ENCODE measurements at places on chromosomes 2 and 18.

GRCh38 chr2:235034265-235035118 lies 82.7 kb downstream of the SH3BP4 start:
- DNase-seq, result no peak

- DNase-seq, result no peak
Observed at GRCh38 chr2:27805180-27805579, 33.7 kb downstream of the MRPL33 start.

DNA sequence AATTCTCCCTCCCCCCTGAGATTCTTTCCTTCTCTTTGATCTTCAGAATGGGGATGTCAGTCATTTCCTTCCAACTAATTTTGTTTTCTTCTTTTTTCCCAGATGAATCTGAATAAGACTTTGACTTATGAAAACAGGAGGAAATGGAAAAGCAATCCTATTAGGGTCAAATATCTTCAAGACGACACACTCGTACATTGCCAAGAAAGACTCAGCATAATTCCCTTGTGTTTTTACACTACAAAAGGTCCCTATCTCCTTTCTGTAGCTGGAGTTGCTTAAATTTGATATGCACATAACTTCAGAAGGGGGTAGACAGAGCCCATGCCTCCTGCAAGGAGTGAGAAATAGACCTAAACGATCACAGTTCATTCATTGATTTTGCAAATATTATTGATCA lies 230.3 kb upstream of the RBBP8 start:
- no peak for DNase-seq

DNA sequence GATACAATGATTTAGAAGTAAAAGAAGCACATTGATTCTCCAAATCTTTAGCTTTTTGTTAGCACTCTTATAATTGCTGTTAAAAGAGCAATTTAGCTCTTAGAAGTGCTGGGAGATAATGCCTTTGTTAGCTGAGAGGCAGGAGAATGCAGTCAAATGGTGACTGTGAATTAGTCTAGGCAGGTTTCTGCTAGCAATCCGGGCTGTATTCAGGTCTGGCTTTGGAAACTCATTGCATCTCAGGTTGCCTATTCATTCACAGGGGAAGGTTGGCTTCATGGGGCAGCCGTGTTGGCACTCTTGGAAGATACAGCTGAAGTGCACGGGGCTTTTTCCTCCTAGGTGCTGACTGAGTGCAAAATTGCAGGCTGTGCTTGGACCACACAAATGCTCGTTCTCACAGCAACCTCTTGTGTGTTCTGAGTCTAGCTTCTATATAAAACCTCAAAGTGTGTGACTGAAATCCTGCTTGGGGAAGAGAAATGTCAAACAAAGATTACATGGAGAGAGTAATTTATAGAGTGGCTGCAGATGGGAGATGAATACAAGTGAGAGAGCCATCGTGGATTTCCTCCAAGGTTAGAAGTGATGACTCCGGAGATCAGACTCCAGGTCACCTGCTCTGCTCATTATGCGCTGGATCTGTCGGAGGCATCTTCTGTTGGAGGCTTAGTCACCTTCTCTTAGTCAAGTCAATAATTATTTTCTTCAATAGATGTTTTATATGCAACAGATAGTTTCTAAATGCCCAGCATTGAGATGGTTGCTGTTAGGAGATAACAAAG lies 167.8 kb downstream of the PMAIP1 start:
- no peak for DNase-seq

GRCh38 chr2:26299471-26300101 lies 46.4 kb upstream of the SELENOI start:
- peak; percentile 25 for DNase-seq

DNA sequence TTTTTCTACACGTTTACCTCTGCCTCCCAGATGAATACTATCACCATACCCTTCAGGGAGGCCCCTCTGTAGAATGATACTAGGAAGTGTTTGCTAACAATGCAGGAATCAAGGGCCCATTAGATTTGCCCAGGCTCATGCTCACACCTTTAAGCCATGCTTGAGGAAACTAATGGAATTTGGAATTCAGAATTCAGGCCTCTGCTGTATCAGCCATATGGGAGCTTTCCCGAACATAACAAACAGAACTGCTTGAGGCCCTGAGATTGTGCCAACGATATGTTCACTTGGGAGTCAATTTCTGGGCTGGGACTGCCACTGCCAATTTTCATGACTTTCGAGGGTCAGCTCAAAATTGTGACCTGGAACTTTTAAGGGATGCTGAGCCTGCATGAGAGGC lies 282.5 kb downstream of the CLIP4 start:
- no peak for DNase-seq

DNA sequence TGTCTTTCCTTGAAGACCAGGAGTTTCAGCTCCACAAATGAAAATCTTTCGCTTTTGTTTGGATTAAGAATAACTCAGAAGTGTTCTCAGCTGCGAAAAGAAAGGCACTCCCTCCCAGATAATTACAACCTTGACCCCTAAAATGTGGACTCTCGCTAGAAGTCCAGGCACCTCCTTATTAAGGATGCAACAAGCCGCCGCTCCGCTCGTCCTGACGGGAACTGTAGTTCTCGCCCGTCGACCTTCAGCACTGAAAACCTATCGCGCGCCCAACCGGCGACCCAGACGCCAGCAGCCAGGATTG lies 559 bp downstream of the IMMT start:
- no peak for DNase-seq

- DNase-seq, result no peak
Observed at GRCh38 chr2:169478745-169479256, 493 bp upstream of the BBS5 start.

DNA sequence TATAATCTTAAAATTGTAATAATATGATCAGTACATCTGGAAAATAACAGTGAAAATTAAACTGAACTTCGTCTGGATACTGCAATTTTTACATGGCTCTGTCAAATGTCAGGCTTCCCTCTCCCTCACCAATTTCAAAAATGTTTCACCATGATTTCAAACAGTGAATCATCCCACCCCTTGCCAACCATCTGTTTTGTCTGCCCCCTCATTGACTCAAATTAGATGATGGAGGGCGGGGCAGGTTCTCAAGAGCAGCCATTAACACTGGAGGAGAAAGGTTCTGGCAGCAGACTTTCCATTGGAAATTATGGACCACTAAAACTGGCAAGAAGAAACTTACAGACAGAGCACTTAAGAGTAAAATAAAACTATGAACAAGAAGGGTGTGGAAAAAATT lies 1195.7 kb upstream of the ZEB2 start:
- DNase-seq, result no peak

- DNase-seq, result peak; percentile 39
Observed at GRCh38 chr2:118046634-118047210, 32.9 kb upstream of the CCDC93 start.

DNA sequence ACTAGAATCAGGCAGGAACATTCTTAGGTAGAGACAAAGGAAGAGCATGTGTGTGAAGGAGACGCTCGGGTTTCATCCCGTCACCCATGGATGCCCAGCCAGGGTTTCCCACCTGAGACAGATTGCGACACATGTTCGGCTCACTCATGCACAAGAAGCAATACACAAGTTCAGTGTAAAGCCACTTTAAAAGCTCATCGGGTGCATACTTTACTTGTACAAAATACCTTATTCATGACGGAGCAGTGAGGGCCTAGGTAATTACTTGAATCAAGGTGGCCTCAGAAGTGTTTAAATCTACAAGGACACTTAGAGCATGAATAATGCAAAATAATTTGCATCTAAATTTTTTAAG lies 42.0 kb downstream of the ZEB2 start:
- DNase-seq, result no peak

- no peak for DNase-seq
Observed at GRCh38 chr2:25000036-25000435, 28.3 kb upstream of the DNAJC27 start.

DNA sequence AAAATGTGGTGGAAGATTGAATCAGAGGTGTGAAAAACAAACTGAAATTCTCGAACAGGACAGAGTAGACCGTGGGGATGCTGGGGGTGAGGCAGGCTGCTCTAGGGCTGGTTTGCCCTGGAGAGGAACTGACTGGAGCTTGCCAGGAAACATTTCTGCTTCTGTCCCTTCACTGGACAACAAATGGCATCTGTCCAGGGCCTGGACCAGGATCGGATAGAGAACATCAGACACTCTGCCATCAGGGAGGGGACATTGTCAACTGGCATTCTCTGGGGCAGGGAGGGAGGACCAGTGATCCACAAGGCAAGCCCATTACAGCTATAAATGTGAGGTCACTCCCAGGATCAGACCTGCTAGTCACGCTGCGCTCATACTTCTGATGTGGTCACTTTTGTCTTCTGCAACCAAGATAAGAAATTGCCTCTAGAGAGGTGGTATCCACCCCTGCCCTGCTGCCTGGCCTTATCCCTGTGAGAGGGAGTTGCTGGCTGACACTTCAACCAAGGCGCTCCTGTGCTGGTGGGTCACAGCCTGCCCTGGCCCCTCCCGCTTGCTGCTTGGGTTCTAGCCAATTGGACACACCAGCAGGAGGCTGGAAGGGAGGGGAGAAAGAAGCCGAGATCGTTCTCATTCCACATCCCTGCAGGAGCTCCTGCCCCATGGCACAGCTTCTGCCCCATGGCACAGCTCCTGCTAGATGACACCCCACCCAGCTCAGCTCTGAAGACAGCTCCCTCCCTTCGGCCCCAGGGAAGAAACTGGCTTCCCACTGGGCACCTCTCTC lies 8.7 kb downstream of the NPPC start:
- no peak for DNase-seq

DNA sequence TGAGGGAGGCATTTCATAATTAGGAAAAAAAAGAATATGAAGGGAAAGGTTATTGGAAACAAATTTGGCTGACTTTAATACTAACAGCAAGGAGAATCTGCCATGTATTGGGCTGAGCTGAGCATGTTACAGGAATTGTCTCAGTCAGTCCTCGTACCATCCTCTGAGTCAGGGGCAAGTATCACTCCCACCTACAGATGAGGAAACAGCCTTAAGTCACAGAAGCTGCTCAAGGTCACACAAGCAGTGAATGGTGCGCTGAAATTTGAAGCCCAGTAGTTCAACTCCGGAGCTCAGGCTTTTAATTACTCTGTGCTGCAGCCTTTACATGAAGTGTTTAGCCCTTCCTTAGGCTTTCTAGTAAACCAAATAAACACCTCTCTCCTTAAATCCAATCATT lies 17.3 kb downstream of the PROKR1 start:
- DNase-seq, result no peak

- DNase-seq, result no peak
Observed at GRCh38 chr2:235215248-235215647, 263.4 kb downstream of the SH3BP4 start.

DNA sequence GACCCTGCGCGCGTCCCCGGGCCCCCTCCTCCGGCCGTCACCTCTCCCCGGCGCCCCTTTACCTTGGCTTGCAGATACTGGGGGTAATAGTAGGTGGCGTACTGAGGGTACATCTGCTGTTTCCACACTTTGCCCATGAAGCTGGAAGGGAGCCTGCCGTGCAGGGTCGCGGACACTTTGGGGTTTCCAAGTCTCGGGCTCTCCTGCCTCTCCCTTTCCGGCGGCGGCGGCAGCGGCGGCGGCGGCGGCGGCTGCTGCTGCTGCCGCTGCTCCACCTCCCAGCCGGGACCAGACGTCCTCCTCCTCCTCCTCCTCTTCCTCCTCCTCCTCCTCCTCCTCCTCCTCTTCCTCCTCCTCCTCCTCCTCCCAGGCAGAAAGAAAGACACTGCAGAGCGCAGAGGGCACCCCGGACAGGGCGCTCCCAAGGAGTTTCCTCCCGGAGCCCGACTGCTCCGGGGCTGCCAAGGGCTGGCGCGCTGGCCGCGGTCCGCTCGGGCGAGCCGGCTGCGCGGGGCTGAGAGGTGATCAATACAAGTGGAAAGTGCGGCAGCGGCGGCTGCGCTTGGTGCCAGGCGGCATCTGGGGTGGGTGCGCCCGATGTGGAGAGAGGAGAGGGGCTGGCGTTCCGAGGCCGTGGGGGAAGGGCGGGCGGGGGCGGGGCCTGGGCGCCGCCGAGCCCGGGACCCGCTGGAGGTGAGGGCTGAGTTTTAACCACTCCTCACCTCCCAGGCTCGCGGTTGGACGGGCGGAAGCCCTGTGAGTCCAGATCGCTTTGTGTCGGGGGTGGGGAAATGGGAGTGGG lies at the start of gene RBMS1:
Gene RBMS1 (minus strand): TSS at position 581 of the 802 bp plus-strand sequence. CDS start 444 bp downstream, at position 137.
- DNase-seq, result peak; percentile 49

- DNase-seq, result no peak
Observed at GRCh38 chr2:105104208-105104731, 66.4 kb downstream of the MRPS9 start.

DNA sequence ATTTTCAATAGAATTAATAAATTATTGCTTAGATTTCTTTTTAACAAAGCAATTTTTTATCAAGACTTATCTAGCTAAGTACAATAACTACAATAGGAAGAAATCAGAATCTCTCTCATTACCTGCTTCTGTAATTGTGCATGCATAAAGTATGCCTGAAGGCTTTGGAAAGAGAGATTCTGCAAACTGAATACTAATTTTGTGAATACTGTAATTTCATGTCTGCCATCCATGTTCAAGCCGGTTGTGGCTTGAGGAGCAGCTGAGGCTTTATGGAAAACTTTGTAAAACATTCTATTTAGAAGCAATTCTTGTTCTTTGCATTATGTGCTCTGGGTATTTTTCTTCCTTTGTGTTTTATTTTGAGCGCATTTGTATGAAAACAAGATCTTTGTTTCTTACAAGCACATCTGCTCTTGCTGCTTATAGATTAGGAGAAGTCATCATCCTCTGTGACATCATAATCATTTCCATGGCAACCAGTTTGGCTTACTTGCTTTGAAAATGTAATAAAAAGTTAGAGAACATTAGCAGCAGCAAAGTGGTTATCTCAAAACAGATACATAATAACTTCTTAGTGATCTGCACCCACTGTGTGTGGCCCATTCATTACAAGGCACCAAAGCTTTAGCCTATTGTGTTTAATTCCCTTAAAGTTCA lies 16.0 kb upstream of the IKZF2 start:
- DNase-seq, result no peak

GRCh38 chr2:150474326-150475074 lies 13.0 kb downstream of the RND3 start:
- no peak for DNase-seq

DNA sequence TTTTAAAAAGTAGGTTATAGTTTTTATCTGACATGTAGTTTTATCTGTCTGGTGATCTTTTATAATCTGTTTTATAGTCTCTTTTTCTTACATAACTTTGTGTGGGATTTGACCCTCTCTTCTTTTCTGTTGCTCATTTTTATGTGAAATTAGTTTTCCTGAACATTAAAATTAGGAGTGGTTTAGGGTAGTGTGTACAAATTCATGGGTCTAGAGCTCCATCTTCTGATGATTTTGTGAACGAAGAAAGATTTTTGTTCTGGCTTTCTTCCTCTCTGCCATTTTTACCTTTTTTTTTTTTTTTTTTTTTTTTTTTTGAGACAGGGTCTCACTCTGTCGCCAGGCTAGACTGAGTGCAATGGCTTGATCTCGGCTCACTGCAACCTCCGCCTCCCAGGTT lies 46.6 kb downstream of the SLC30A6 start:
- no peak for DNase-seq

DNA sequence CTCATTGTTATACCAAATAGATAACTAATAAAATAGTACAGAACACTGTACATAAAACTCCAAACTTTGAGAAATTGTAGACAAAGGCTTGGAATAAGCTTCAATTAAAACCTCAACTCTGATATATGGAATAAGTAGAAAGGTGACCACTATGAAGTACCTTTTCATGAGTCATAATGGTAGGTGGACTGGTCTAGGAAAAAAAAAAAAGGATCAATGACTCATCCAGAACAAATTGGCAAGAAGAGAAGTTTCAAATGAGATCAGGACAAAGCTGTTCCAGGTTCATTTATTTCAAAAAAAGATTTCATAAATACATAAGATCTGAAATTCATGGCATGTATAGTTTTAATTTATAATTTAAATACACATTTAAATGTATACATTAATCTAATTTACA lies 769.7 kb downstream of the SUCLG1 start:
- DNase-seq, result no peak

GRCh38 chr18:55489034-55489986 lies 98.7 kb downstream of the TCF4 start:
- no peak for DNase-seq

- DNase-seq, result no peak
Observed at GRCh38 chr18:48854780-48855179, 96.0 kb downstream of the SMAD7 start.
